ENCODE measurements at places on chromosomes 3 and 15. TPM values are rescaled to one million over a fixed set of nuclear protein-coding genes. Genes with fewer than 3 reads are reported as not detected.

GRCh38 chr3:170419557-170420087 is 954 bp downstream of the CLDN11 start:
- H3K27me3 ChIP-seq: peaks cover 44% of the 10 kb centered on the region
- DNase-seq: no peak

DNA sequence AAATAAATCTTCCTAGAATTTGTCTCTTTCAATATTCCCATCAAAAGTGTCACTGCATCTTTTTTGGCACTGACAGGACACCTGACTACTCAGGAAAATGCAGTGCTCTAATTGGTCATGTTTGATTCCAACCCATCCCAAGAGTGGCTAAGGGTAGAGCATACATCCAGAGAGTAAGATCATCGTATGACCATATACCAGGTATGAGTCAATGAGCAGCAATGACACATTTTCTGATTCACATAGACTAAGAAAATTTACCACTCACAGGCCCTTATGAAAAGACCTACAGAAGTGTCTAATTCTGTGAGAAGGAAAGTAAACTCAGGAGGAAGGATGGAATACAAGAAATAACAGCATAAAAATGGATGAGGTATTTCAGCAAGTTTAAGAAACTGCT is 434.2 kb downstream of the ZIC1 start:
- H3K27ac ChIP-seq: no peak overlapping the region
- H3K4me3 ChIP-seq: no peak overlapping the region
- H3K36me3 ChIP-seq: no peaks in the 10 kb centered on the region
- no peaks in the 10 kb centered on the region for H3K27me3 ChIP-seq
- DNase-seq: no peak

DNA sequence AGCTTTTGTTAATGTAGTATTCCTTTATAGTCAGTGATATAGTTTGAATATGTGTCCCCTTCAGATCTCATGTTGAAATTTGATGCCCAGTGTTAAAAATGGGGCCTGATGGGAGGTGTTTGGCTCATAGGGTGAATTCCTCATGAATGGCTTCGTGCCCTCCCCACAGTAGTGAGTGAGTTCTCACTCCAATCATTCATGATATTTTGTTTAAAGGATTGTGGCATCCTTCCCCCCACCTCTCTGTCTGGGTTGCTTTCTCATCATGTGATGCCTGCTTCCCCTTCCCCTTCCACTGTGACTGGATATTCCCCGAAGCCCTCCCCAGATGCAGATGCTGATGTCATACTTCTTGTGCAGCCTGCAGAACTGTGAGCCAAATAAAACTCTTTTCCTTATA is 649.8 kb upstream of the NR2F2 start:
- no peaks in the 10 kb centered on the region for H3K4me1 ChIP-seq
- no peaks in the 10 kb centered on the region for H3K27me3 ChIP-seq
- no peaks in the 10 kb centered on the region for H3K36me3 ChIP-seq
- no peak overlapping the region for H3K4me3 ChIP-seq
- DNase-seq: no peak

DNA sequence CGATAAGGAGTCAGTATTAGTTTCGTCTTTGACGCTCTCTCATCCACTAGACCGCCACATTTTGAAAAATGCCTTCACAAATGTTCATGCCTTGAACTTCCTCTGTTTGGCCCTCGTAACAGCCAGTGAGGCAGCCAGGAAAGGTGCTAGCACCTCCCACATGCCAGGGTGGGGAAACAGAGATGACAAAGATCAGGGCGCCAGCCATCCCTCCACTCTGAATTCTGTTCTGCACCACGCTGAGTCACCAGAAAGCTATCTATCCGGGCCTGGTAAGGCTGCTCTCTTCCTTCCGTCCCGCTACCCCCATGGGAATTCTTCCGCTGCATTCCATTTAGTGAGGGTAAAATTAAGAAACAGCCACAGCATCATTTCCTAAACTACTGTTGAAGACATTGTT is 31.3 kb upstream of the BCL2L10 start:
- no peak for DNase-seq
- H3K4me1 ChIP-seq: no peaks in the 10 kb centered on the region
- H3K27ac ChIP-seq: no peak overlapping the region
- no peak overlapping the region for H3K4me3 ChIP-seq
- peaks cover 35% of the 10 kb centered on the region for H3K36me3 ChIP-seq

- peak overlapping the region; percentile 33 for H3K4me3 ChIP-seq
- no peak overlapping the region for H3K27ac ChIP-seq
- peaks cover 24% of the 10 kb centered on the region for H3K4me1 ChIP-seq
- peaks cover 14% of the 10 kb centered on the region for H3K36me3 ChIP-seq
- H3K27me3 ChIP-seq: peaks cover 9% of the 10 kb centered on the region
- no peak for DNase-seq
Observed at GRCh38 chr3:195284842-195285241, 13.9 kb upstream of the XXYLT1 start.

DNA sequence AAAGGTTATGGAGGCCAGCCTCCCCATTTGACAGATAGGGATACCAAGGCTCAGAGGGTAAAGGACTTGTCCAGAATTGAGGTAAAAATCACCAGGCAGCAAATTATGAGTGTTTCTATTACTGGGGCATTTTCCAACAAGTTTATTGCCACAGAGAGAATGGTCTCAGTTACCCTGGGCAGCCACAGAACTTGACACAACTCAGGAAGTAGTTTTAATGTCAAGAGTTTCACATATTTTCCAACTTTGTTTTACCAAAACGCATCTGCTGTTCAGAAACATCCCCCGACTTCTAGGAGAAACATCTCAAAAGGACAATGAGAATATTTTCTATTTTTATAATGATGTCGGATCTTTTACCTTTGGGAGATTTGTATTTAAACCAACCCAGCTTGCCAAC is 107.5 kb upstream of the MRPS22 start:
- H3K36me3 ChIP-seq: no peaks in the 10 kb centered on the region
- no peak for DNase-seq
- peaks cover 31% of the 10 kb centered on the region for H3K4me1 ChIP-seq
- no peak overlapping the region for H3K4me3 ChIP-seq
- H3K27me3 ChIP-seq: peaks cover 31% of the 10 kb centered on the region

DNA sequence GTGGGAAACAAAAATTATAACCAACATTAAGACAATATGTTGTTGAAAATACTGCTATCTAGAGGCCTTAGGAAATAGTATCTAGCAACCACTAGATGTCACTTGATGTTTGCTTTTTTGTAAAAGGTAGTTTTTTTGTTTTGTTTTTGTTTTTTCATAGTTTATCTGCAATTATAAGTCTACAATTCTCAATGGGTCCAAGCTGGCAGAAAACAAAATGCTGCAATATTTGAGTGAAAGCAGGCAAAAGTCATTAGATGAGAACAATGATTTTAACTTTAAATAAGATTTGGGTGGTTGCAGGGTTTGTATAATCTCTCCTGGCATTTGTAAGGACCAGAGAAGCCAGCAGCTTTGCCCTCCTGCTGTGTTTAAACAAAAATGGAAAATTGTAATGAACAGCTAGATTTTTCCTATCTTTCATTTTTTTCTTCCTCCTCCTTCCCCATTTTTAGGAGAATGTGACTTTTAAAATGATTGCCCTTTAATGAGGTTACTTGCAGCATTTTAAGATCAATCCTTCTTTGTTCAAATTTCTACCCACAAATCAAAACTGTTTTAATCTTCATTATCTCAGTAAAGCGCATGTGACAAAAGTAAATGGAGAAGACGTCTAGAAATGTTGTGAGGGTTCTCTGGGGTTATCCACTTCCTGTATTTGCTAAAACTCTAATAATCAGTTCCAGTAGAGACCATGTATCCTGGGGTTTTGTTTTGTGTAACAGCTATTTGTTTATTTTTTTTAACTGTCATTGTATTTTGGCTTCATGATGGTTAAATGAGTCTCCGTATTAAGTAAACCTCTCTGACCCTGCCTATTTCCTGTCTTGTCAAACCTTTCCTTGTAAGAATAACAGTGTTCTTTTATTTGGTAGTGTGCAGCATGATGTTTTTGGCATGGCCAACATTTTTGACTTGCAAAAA is 27.3 kb downstream of the DUT start:
- H3K36me3 ChIP-seq: no peaks in the 10 kb centered on the region
- H3K27ac ChIP-seq: no peak overlapping the region
- no peak for DNase-seq
- H3K4me3 ChIP-seq: no peak overlapping the region
- peaks cover 17% of the 10 kb centered on the region for H3K4me1 ChIP-seq

- no peak overlapping the region for H3K4me3 ChIP-seq
- H3K36me3 ChIP-seq: peaks cover 19% of the 10 kb centered on the region
- peak overlapping the region; percentile 7 for H3K27ac ChIP-seq
- peaks cover 5% of the 10 kb centered on the region for H3K4me1 ChIP-seq
Observed at GRCh38 chr15:83163032-83163431, 44.6 kb downstream of the HDGFL3 start.

DNA sequence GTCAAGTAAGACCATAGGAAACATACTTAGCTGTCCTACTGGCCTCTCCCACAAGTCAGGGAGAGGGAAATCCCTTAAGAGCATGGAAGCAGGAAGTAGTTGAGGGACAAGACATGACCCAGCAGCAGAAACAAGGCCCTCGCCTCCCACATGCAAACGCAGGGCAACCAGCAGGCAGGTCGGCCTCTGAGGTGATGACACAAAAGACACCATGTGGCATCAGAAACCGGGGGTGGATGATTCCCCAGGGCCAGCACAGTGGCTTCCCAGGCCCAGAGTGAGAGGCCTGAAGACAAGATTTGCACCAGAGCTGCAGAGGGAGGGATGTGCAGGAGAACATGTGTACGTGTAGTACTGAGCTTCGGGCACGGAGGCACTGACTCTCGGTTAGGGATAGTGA is 26.3 kb downstream of the PXYLP1 start:
- H3K36me3 ChIP-seq: peaks cover 8% of the 10 kb centered on the region
- H3K27ac ChIP-seq: no peak overlapping the region
- no peaks in the 10 kb centered on the region for H3K27me3 ChIP-seq
- peaks cover 5% of the 10 kb centered on the region for H3K4me1 ChIP-seq
- no peak overlapping the region for H3K4me3 ChIP-seq

DNA sequence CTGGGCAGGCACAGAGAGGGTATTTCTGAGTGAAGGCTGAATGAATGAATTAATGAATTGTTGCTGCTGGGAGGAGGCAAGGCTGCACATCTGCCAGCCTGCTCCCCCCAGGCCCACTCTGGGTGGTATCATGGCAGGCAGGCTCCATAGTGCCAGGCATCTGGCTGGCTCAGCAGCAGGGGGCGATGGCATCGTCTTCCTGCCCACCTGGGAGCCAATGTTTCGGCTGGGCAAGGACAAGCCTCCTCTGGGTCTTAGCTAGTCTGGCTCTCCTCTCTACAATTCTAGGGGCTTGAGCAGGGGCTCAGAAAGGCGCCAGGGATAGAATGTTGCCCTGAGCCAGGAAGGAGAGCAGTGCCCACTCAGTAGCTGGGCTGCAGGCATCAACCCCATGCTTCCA is 1.7 kb upstream of the TLR9 start:
- H3K36me3 ChIP-seq: peaks cover 2% of the 10 kb centered on the region
- H3K4me3 ChIP-seq: no peak overlapping the region
- no peaks in the 10 kb centered on the region for H3K4me1 ChIP-seq
- no peak for DNase-seq

GRCh38 chr3:188350961-188351360 is 197.0 kb downstream of the LPP start:
- DNase-seq: no peak
- H3K36me3 ChIP-seq: no peaks in the 10 kb centered on the region
- H3K4me3 ChIP-seq: no peak overlapping the region
- H3K27ac ChIP-seq: no peak overlapping the region

TMEM207 gene
- total RNA-seq: not detected

CORO2B gene
- 2.0 TPM for total RNA-seq

ESYT3 gene
- 3.5 TPM for total RNA-seq

RARB gene
- 26.3 TPM for total RNA-seq

GREM1 gene
- total RNA-seq: 0.17 TPM

FGF7 gene
- total RNA-seq: 0.24 TPM
